ENCODE measurements at places on chromosomes 6 and 20.
A peak's percentile ranks its signal among the peaks of the same experiment; 100 is the strongest.

- DNase-seq: no peak
These were observed 74.3 kb upstream of the PHACTR2 start for GRCh38 chr6:143603455-143603854.

GRCh38 chr20:39278230-39278788 is 316.2 kb downstream of the DHX35 start:
- DNase-seq: no peak

GRCh38 chr6:138787138-138787537 is 8.7 kb upstream of the ECT2L start:
- no peak for DNase-seq

DNA sequence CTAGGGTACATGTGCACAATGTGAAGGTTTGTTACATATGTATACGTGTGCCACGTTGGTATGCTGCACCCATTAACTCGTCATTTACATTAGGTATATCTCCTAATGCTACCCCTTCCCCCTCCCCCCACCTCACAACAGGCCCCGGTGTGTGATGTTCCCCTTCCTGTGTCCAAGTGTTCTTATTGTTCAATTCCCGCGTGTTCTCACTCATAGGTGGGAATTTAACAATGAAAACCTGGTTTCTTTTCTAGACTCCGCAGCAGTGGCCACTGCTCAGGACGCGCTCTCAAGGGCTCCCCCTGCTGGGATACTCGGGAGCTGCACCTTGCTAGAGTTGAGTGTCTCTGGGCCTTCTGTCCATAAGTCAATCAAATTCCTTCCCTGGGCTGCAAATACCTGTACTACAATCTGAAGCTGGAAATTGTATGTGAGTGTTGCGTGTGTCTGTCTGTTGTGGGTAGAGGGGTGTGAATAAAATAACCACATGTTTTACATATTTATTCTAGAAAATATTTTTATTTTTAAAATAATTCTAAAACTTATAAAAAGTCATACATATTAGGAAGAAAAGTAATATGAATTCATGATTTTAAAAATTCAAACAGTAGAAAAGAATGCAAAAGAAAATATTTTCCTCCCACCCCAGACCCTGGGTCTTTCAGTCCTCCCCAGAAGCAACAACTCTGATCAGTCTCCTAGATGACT is 8.2 kb upstream of the CEP250 start:
- peak; percentile 77 for DNase-seq

DNA sequence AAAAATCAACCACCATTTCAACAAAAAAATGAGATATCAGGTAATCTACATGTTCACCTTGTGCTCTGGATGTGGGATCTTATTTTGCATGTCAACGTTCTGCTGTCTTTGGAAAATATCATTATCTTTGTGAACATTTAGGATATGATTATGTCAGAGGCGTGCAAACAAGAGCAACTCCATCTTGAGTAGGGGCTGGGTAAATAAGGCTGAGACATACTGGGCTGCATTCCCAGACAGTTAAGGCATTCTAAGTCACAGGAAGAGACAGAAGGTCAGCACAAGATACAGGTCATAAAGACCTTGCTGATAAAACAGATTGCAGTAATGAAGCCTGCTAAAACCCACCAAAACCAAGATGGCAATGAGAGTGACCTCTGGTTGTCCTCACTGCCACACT is 28.8 kb upstream of the ZBTB24 start:
- DNase-seq: no peak

All from stimulated activated naive B cell treated with anti-CD40 and anti-IgM and Interleukin-4, amounts not matched to agents 10 μg/mL and 1 μg/mL and 100 μg/mL, for 72 hours (primary cell).